ENCODE measurements at places on chromosomes 1 and 21.

- DNase-seq = no peak
These were observed at the start of gene B4GALT2 for GRCh38 chr1:43978551-43979260. Gene B4GALT2 (plus strand): TSS chr1:43979210. CDS start chr1:43981161, 1,951 bp downstream.

- no peak for DNase-seq
These were observed 43.4 kb upstream of the FBXO28 start for GRCh38 chr1:224070521-224070920.

GRCh38 chr1:243535014-243535413, 279.2 kb downstream of the SDCCAG8 start:
- DNase-seq = no peak

- DNase-seq = no peak
These were observed 152.0 kb upstream of the HMCN1 start for GRCh38 chr1:185581961-185582725.

DNA sequence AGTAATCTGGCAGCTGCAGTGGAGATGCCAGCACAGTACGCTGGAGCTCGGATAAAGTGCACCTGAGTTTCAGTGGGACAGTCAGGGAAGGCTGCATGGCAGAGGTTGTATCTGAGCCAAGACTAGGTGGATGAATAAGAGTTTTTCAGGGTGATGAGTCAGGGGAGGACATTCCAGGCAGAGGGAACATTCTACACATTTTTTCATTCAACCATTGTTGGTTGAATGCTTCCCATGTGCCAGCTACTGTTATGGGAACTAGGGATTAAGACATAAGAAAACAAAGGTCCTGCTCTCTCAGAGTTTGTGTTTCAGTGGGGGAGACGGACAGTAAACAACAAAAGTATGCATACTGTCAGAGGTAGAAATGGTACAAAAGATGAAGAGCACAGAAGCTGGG, 5.2 kb downstream of the LEPR start:
- DNase-seq = no peak

DNA sequence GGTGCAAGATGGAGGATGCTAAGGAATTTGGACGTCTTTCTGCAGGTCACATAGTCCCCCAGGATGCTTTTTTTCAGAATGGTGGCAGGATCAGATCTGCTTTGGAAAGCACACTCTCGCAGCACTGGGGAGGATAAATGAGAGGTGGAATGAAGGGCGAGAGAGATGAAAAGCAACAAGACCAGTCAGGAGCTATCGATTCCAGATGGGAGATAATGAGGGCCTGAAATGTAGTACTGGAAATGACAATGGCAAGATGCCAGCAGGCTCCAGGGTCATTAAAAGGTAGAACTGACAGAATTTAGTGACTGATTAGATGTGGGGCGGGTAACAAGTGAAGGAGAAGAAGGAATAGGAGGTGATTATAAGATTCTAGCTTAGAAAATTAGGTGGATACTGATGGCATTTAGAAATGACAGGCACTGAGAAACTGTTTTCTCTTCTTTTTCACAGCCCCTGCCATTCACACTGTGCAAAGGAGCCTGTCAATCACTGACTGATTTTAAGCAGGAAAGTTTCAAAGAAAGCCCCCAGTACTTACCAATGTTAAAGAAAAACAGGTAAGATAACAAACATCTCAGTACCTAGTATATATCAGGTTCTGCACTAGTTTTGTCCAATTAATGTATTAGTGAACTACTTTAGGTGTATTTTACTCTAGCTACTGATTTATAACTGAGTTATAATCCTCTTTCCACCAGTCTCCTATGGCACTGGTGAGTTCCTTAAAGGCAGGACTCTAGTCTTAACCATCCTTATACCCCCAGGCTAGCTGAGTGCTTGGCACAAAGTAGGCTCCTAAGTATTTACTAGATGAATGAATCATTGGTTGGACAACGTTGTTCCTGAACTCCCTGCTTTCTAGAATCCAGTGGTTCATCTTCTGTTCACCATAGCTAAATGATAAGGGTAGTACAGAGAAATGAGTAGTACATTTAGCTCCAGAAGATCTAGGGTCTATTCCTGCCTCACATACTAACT, 9.2 kb downstream of the PIGM start:
- no peak for DNase-seq

- no peak for DNase-seq
These were observed 38.5 kb downstream of the AGPAT3 start for GRCh38 chr21:43903451-43904091.

- DNase-seq = no peak
These were observed 869 bp downstream of the KCNA3 start for GRCh38 chr1:110673805-110674336.

DNA sequence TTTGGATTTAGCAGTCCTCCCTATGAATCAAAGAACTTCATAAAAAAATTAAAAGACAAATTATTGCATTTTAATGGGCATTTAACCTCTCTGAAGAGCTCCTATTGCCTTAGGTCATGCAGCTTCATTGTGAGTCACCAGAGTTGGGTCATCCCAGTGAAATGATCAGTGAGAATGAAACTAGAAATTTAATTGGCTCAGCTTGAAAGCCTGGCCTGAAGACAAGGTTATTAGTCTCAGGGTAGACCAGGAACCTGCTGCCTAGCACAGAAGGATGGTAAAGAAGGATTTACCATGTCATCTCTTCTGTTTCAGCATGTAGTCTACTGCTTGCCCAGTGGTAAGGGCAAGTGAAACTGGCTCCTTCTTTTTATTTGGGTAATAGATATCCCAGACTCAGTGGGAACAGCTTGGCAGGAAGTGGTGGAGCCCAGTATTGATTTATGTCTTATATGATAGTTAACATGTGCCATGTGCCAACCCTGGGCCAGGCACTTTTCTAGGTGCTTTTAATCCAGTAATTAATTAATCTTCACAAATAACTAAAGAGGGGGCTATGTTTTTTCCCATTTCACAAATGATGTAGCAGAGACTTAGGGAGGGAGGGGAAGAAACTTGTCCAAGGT, 23.6 kb downstream of the LAMC2 start:
- no peak for DNase-seq

All from CD4-positive, alpha-beta T cell treated with Interleukin-4 for 4 hours (primary cell).